Karpas-422 (cell line): ENCODE measurements at places on chromosomes 7 and 10.

DNA sequence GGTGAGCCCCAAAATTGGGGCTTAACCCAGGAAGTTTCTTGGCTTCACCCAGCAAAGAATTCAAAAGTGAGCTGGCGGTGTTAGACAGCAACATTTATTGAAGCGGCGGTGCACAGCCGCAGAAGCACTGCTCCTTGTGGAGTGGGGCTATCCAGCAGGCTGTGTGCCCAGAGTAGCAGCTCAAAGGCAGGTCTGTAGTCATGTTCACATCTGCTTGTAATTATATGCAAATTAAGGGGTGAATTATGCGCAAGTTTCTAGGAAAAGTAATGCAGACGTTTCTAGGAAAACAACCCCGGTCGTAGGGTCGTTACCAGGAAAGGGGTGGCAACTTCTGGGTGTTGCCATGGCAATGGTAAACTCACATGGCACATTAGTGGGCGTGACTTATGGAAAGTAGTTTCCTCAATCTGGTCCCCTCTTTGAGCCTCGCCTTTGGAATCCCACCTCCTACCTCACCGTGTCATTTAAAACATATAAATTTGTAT, 13.7 kb upstream of the KBTBD2 start:
- DNase-seq = peak; percentile 56

- DNase-seq = peak; percentile 62
Measured at GRCh38 chr7:54678763-54679489, 80.1 kb downstream of the SEC61G start.

DNA sequence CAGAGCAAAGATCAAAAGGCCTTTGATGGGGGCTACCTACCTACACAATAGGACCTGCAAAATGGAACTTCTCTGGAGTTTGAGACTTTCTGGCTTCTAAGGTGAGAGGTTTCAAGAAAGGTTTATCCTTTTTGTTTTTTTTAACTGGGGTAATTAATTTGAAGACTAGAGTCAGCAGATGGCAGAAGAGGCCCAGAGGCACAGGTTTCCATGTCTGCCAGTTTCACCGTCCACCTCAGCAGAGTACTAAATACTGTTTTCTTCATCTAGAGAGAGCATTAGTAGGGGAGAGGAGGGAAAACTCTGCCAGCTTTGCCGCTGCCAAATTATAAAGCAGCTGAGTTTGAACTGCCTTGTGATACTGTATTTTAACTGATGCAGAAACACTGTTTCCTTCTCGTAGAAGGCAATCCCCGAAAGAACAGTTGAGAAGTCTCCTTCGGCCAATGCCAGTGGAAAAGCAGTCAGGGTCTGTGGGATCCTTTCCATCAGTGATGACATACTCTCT, 138.7 kb downstream of the SLC25A13 start:
- DNase-seq = no peak

- DNase-seq = no peak
Measured at GRCh38 chr10:31622978-31623377, 304.0 kb downstream of the ZEB1 start.

- no peak for DNase-seq
Measured at GRCh38 chr10:63865210-63865609, 344.0 kb downstream of the REEP3 start.

GRCh38 chr7:91941450-91941849, 788 bp downstream of the AKAP9 start:
- peak; percentile 81 for DNase-seq

- no peak for DNase-seq
Measured at GRCh38 chr10:35934642-35934995, 292.5 kb upstream of the FZD8 start.

DNA sequence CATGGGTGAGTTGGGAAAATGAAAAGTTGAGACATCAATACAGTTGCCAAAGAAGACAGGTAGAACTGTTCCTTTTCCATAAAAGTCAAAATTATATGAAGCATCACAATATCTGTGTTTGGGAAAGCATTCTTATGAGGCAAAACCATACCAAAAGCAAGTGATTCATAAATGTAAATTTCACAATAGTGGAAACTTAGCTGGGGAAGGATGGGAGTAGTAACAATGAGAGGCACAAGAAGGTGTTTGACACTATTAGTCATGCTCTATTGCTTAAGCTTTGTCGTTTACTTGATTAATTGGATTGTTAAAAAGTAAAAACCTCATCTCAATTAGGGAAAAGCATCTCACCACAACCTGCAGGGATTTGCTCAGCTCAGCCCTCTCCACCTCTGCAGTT, 240.2 kb downstream of the C7orf25 start:
- no peak for DNase-seq

- no peak for DNase-seq
Measured at GRCh38 chr10:35927990-35928488, 285.9 kb upstream of the FZD8 start.

- DNase-seq = no peak
Measured at GRCh38 chr10:51567271-51567670, 132.1 kb downstream of the CSTF2T start.

GRCh38 chr10:80581469-80581835, 43.8 kb downstream of the SH2D4B start:
- no peak for DNase-seq

DNA sequence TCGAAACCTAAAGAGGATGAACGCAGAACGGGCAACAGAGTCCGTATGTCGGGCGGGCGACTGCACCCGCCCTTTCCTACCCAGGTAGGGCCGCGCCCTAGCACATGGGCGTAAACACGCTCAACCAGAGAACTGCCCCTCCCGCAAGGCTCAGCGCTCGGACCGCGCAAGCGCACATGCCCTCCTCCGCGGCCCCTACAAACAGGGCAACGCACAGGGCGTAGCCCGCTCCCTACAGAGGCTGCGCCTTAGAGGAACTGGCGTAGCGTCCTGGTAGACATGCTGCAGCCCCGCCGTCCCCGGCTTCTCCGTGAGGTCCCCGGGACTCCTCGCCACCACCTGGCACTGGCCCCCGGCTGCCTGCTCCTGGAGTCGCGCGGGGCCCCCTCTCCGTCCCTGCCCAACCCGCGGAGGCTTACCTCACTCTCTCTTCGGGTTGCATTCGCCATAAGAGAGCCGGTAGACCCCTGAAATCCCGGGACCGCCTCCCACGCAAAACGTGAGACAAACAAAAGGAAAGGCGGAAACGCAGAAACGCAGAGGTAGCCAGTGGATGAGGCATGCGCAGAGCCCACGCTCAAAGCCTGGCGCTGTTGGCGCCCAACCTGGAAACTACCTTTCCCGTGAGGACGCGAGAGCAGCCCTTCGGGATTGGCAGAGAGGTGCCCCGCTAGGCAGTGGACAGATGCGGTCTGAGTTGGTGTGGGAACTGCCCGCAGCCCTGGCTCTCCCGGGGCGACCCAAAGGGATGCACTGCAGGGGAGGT, at the start of gene ZNF33B:
Gene ZNF33B, minus strand, starts transcription at position 516 of the 766 bp plus-strand sequence. CDS start 1,642 bp downstream, outside the sequence.
- peak; percentile 98 for DNase-seq

DNA sequence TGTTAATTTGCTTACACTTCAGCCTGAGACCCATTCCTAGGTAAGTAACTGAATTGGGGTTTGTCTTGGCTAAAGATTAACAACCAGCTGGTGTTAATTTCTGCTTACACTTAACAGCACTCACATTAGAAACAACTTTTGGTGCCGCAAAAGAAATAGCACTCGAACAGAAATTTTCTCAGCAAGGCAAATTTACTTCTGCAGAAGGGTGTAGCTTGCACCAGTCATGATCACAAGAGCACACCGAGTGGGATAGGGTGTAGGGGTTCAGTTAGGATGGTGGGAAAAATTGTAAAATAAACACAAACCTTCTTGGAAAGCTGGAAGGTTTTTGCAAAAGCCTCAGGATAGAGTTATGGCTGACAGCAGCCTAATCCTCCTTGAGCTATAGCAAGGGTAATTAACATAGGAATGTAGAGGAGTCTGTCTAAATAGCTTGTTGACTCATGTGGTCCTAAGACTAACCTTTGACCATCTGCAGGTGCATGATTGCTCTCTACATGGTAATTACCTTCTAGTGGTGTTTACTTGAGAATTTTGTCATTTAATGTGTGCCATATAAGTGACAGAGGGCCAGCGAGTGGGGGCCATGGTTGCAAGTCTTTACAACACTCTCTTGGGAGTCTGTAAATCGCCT, 67.8 kb upstream of the CDK13 start:
- no peak for DNase-seq

DNA sequence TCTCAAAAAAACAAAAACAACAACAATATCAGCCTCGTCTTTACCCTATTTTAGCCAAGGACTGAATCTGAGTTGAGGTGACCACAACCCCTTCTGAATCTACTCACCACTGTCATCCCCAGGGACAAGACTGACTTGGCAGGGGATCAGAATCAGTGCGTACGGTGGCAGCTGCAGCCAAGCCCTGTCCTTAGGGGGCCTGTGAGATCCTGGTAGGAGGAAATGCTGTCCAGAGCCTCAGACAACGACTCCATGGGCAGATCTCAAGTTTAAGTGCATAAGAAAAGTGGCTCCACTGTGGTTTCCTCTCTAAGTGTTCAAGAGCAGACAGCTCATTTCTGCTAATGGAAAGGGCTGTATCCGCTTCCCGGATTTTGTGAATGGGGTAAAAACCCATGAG, 22.4 kb upstream of the CYTH3 start:
- no peak for DNase-seq
